Heart left ventricle (tissue), 16 donors: ENCODE measurements at places on chromosomes 16 and 17.
A peak's percentile ranks its signal among the peaks of the same experiment; 100 is the strongest.

- DNase-seq = peak; percentile 61
These were observed 43.2 kb downstream of the TSC2 start for GRCh38 chr16:2090777-2091546.

- DNase-seq = no peak
These were observed 137.9 kb downstream of the FTO start for GRCh38 chr16:53841884-53842283.

DNA sequence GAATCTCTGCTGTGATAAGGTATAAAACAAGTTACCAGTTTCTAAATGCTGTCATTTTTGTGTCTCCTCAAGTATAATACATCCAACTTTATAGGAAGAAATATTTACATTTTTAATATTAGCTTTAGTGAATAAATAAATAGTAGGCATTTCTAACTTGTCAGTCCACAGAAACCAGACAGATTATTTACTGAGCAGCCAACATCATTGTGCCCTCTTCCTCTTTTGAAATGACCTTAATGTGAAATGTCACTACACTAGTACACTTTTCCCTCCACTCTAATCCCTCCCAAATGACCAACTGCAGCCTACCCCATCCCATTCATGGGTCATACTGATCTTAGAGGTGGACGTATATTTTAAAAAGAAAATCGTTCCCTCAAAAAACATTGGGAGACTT lies 9.2 kb downstream of the STXBP4 start:
- no peak for DNase-seq

GRCh38 chr17:60902399-60902798 lies 224.7 kb downstream of the BCAS3 start:
- DNase-seq = no peak

GRCh38 chr17:35546487-35546886 lies 9.0 kb upstream of the SLFN12L start:
- no peak for DNase-seq

DNA sequence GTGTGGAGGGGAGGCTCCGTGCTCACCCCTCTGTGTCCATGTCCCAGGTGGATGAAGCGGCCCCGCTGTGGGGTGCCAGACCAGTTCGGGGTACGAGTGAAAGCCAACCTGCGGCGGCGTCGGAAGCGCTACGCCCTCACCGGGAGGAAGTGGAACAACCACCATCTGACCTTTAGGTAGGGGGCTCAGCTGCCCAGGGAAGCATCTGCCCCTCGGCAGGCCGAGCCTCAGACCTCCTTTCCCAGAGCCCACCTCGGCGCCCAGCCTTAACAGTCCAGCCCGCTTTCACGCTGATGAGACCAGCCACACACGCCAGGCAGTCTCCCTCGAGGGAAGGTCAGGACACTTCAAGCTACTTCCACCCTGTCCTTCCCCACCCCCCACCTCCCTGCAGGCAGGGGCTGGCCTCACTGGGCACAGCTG lies 12.7 kb downstream of the MMP15 start:
- DNase-seq = no peak

DNA sequence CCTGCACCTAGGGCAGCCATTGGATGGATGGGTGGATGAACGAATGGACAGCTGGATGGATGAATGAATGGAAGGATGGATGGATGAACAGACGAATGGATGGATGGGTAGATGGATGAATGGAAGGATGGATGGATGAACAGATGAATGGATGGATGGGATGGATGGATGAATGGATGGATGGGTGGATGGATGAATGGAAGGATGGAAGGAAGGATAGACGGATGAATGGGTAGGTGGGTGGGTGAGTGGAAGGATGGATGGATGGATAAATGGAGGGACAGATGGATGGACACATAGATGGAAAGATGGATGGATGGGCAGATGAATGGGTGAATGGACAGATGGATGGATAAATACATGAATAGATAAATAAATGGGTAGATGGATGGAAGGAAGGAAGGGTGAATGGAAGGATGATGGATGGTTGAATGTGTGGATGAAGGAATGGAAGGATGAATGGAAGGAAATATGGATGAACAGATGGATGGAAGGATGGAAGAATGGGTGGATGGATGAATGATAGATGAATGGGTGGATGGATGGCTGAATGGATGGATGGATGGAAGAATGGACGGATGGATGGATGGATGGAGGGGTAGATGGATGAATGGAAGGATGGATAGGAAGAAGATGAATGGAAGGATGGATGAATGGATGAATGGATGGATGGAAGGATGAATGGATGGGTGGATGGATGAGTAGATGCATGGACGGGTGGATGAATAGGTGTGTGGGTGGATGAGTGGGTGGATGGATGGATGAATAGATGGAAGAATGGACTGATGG lies 15.4 kb downstream of the SRL start:
- no peak for DNase-seq

GRCh38 chr16:55563797-55564196 lies 2.7 kb upstream of the CAPNS2 start:
- no peak for DNase-seq

DNA sequence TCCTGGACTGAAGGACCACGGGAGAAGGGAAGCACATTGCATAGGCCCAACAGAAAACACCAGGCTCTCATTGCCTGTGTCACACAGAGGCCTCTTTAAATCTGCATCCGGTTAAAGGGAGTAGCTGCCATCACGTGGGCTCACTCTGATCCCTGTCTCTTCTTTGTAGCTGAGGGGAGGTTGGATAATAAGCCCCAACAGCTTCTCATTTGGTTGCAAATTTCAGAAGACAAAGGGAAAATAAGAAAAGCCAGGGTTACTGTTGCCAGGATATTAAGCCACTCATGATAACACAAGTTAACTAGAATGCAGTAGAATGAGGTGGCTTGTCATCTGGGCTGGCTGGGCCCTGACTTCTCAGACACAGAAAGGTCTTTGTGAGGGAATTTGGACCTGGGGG lies 325.1 kb upstream of the ERCC4 start:
- no peak for DNase-seq

DNA sequence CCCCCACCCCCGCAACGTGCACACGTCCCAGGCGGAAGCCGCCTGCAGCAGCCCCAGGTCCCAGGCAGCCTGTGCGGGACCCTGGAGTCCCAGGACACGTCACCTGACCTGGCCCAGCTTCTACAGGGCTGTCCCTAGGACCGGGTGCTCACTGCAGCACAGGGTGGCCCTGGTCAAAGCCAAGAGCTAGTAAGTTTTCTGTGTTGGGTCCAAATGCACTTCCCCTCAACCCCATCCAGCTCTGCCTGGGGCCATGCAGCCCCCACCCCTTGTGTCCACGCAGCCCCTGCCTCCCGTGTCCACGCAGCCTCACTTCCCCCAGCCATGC lies 22.1 kb upstream of the PVALEF start:
- DNase-seq = no peak

DNA sequence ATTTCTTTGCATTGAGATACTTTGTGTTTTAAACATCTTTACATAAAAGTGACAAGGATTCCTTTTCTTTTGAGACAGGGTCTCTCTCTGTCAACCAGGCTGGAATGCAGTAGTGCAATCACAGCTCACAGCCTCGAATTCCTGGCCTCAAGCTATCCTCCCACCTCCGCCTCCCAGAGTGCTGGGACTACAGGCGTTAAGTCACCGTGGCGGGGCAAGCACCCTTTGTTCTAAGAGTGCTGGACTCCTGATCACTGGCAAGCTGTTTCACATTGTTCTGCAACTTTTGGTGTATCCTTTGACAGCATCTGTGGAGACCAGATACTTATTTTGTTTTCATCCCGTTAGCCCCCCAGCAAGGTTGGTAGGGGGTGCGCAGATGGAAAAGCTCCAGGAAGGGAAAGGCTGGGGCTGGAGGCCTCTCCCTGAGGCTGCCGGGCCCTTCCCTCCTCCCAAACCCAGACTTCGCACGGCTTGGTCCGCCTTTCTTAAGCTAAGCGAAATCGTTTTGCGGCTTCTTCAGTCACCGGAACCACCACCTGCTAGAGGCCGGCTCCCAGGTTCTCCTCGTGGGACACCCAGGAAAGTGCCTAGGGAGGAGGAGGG lies 1.1 kb downstream of the ST6GALNAC2 start:
- no peak for DNase-seq

- DNase-seq = no peak
These were observed 72.5 kb upstream of the BCAR1 start for GRCh38 chr16:75323933-75324332.

DNA sequence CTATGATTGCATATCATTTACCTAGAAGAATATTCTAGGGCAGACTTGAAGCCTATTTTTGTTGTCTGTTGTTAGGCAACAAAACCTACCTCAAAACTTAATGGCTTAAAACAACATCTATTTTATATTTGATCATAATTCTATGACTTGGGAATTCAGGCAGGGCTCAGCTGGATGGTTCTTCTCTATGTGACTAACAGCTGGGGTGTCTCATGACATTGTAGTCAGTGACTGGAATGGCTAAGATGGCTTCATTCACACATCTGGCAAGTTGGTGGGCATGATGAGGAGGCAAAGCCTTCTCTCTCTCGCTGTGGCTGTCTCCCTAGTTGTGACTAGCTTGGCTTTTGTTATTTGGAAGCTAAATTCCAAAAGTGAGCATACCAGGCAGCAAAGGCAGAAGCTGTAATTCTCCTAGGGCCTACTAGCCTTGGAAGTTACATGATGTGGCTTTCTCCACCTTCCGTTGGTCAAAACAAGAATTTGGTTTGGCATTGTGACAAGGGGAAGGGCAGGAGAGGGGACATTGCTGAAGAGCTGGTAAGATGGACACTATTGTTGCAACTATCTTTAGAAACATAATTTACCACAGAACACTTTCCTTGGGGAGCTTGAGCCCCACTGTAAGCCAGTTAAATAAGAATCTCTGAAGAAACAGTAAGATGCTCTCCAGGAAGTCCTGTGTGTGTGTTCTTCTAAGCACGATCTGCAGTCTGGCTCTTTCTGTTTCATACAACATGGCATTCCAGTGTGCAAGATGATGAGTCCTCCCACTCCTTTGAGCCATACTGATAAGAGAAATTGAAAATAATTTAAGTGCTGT lies 39.4 kb downstream of the ZNRF1 start:
- DNase-seq = no peak

DNA sequence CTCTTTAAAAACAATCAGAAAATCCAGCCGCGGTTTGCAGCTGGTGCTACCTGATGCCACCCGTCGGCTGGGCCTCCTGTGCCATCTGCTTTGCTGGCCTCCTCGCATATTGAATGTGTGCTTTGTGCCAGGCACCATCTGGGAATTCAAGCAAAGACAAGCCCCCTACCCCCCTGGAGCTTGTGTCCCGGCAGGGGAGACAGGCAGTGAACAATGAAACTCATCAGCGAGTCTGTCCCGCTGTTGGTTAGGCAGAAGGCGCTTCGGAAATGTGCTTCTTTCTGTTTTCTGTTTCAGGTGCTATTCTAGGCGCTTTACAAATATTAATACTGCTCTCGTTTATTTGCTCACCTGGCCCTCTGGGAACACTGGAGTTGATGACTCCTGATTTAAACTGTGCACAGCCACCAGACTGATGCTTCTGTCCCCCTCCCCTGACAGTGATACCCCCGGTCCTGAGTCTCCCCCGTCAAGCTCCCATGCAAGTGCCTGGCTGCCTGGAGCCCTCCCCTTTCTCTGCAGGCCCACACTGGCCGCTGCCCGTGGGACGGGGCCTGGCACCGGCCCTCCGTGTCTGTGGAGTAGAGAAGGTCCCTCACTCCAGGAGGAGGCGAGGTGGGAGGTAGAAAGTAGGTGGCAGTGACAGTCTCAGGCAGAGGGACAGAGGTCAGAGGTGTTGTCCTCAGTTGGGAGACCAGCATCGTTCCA lies 126.1 kb upstream of the PLCG2 start:
- DNase-seq = no peak

DNA sequence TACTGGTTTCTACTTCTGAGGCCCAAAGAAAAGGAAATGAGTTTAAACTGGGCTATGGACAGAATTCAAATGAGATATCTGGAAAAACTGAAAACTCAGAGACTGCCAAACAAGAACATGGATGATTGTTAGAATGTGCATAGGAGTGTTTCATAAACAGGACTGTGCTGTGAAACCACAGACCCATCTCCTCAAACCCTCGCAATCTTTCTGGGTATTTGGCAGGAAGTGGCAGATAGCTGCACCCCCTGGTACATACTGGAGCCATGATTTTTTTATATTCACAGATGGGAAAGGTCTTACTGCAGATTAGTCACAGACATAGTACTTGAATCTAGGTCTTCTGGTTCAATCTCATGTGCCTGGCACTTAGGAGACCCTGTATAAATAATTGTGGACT lies 145.0 kb downstream of the CCDC182 start:
- no peak for DNase-seq

- DNase-seq = no peak
These were observed 210.3 kb downstream of the GRIN2A start for GRCh38 chr16:9971907-9972306.

GRCh38 chr16:56600398-56600999 lies 7.9 kb upstream of the MT2A start:
- no peak for DNase-seq

- DNase-seq = peak; percentile 49
These were observed at the start of gene TMC8 for GRCh38 chr17:78130437-78131101. TMC8 (plus strand) TSS chr17:78130771; CDS start chr17:78131589, 818 bp downstream.

- DNase-seq = no peak
These were observed 74.2 kb upstream of the KSR1 start for GRCh38 chr17:27382025-27382424.

DNA sequence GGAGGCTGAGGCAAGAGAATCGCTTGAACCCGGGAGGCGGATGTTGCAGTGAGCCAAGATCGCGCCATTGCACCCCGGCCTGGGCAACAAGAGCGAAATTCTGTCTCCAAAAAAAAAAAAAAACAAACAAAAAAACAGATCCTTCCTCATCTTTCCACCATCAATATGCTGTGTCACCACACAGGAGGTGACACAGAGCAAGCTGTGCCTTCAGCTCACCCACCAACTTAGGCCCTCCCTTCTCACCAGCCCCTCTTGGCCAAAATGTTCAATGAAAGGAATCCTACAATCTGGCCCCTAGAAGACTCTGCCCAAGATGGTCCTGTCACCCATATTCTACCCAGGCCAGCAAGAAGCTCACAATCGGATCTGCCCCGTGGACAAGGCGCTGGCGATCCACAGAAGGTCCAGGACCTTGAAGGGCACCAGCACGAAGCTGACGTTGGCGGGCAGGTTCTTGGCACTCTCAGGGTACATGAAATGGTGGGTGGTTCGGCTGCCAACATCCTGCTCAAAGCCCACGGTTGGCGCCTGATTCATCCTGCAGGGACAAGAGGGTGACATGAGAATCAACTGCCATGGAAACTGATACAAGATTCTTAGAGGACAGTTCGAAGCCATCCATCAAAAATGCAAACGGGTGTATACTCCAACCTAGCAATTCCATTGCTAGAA lies 41.4 kb downstream of the DDX19A start:
- no peak for DNase-seq

GRCh38 chr17:63442549-63443035 lies 3.5 kb downstream of the CYB561 start:
- DNase-seq = no peak

GRCh38 chr17:27810211-27810901 lies 10.0 kb upstream of the NOS2 start:
- DNase-seq = no peak

DNA sequence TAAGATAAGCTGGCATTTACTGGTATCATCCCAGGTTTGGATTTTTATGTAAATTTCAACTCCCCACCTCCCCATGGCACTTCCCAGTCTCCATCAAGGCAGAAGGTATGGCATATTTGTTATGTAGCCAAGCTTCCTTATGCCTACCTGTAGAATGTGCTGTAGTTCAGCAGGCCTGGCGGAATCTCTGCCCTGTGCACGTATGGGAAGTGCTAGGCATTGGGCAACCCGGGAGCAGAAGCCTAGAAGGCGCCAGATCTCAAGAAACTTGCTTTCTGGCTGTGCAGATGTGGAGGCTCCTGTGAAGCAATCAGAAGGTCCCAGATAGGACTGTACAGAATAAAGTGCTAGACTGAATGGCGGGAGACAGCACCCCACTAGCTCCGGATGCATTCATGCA lies 64.7 kb downstream of the SNX20 start:
- no peak for DNase-seq

GRCh38 chr17:2054512-2055291 lies at the start of gene HIC1:
HIC1 (plus strand) TSS chr17:2055103; CDS start chr17:2056691, 1,588 bp downstream.
- DNase-seq = peak; percentile 78
